ENCODE measurements at places on chromosomes 2 and 18.

GRCh38 chr2:106542746-106543359, 55.7 kb downstream of the CD8B2 start:
- peak; percentile 73 for DNase-seq

DNA sequence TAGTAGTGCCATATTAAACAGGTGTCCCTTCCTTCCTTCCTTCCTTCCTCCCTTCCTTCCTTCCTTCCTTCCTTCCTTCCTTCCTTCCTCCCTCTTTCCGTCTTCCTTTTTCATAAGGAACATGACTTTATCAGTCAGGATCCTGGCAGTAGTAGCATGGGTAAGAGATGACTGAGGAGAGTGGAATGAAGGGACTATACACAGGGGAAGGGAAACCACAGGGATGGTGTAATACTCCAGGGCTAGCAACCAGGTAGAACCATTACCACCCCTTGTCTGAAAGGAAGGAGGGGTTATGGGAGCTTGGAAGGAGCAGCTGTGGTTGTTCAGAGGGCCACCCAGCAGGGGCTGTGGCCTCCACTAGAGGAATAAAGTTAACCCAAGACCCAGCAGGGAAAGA, 23.2 kb upstream of the KDM3A start:
- no peak for DNase-seq

DNA sequence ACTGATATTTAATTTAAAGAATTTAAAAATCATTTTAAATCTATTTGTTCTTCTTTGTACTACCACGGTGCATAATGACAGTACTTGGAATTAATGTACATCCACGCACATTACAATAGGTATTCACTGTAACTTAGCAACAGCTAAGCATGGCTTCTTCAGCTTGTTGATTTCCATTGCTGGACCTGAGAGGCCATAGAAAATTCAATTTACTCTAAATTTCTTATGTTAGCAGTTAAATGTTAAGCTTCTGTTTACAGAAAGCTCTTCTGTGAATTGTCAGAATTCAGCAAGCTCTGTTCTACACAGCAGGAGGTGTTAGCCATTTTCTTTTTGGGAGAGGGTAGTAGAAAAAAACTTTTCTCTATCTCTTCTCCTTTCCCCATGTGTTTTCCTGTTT, 1149.3 kb upstream of the CDH2 start:
- DNase-seq, result no peak

- no peak for DNase-seq
Observed at GRCh38 chr2:149000158-149000938, 38.2 kb upstream of the LYPD6B start.

DNA sequence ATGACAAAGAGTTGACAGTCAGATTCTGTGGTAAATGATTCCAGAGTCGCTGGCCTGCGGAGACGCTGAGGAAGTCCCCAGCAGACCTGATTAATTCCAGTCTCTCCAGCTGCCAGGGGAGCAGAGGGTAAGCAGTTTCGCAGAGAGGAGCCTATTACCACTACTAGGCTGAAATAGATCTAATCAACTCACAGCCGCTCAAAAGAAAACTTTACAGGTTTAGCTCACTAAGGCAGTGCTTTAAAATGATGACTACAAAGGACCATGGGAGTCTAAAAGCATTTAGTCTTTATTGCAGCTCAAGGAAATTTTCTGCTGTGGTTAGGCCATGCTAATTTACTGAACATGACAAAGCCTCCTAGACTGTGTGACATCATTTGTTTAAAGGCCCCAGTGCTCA, 445.6 kb upstream of the POU3F3 start:
- no peak for DNase-seq

- DNase-seq, result no peak
Observed at GRCh38 chr18:59509481-59510442, 150.7 kb upstream of the LMAN1 start.

DNA sequence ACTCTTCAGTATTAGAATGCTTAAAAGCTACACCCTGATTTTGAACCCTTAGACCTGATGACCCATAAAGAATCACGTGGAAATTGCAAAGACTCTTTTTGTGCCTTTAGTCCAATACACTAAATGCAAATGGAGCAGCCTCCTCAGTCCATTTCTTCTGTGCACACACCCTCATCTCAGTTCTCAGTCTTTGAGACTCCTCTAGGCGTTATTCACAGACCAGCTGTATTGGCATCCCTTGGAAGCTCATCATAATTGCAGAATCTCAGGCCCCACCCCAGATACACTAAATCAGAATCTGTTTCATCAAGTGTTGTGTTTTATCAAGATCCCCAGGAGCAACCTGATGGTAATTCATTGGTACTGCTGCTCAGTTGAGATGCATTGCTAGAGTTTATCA, 335.0 kb upstream of the ATP5MC3 start:
- no peak for DNase-seq

DNA sequence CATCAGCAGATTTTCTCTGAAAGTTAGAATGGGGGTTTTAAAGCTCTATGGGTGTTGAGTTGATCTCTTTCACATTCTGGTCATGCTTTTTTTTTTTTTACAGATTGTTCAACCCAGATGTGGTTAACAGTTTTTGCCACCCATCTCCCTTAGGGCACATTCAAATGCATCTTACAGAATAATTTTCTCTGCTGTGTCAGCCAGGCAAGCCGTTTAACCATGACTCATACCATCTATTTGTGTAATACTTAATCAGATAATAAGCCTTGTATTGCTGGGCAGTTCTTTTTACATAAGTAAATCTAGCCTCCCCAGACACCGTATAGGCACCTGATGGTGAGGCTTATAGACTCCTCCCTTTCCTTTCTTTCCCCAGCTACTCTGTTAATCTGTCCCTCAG, 62.0 kb downstream of the TGIF1 start:
- DNase-seq, result no peak

- peak; percentile 52 for DNase-seq
Observed at GRCh38 chr2:176461098-176461808, 192.0 kb downstream of the MTX2 start.

- no peak for DNase-seq
Observed at GRCh38 chr2:36044411-36044810, 311.2 kb upstream of the CRIM1 start.

DNA sequence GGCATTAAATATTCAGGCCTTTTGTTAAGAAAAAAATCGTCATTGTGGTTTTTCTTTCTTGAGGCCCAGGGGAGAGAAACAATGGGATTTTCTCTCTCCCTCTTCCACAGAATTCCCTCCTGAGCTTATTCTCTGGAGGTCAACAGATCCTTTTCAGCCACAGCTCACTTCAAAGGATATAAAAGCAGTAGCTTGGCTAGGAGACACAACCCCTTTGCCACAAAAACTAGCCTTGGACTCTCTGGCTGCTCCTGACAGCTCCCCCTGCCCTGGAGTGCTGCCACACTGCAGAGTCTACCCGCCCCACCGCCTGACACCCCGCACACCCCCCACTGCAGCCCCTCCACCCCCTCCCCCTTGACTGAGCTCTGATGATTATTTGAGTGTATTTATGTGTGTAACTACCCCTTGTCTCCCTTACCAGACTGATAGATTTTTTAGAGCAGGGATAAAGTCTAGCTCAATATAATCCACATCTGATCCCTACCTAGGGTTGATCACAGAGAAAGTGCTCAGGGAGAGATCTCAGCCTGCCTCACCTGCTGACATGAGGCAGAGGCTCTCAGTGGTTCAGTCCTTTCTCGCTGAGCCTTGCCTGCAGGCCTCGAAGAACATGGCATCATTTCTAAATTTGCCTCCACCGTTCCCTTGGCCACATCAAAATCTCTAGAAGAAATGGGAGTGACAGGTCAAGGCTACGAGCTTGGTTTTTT, 132.2 kb upstream of the SP5 start:
- no peak for DNase-seq

- no peak for DNase-seq
Observed at GRCh38 chr2:82993609-82994008, 1465.5 kb downstream of the SUCLG1 start.

DNA sequence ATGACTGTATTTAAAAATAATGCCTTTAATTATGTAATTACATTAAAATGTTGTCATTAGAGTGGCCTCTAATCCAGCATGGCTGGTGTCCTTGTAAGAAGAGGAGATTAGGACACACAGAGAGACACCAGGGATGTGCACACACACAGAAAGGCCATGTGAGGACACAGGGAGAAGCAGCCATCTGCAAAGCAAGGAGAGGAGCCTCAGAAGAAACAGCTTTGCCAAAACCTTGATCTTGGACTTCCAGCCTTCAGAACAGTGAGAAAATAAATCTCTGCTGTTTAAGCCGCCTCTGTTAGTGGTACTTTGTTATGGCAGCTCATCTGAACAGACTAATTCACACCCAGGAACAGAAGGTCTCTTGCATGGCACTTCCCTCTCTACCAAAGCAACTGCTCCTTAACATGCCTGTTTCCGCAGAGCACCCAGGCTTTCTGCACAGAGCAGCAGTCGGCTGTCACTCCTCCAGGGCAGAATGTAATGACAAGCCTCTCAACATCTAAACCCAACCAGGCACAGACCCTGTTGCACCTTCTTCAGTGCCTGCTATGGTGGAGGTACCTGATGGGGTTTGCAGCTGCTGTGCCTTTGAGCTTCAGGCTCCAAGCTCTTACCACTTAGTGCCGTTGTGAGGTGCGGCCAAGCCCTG, 377.7 kb downstream of the TDRD15 start:
- DNase-seq, result no peak

GRCh38 chr18:42011053-42011452, 56.0 kb downstream of the PIK3C3 start:
- no peak for DNase-seq

DNA sequence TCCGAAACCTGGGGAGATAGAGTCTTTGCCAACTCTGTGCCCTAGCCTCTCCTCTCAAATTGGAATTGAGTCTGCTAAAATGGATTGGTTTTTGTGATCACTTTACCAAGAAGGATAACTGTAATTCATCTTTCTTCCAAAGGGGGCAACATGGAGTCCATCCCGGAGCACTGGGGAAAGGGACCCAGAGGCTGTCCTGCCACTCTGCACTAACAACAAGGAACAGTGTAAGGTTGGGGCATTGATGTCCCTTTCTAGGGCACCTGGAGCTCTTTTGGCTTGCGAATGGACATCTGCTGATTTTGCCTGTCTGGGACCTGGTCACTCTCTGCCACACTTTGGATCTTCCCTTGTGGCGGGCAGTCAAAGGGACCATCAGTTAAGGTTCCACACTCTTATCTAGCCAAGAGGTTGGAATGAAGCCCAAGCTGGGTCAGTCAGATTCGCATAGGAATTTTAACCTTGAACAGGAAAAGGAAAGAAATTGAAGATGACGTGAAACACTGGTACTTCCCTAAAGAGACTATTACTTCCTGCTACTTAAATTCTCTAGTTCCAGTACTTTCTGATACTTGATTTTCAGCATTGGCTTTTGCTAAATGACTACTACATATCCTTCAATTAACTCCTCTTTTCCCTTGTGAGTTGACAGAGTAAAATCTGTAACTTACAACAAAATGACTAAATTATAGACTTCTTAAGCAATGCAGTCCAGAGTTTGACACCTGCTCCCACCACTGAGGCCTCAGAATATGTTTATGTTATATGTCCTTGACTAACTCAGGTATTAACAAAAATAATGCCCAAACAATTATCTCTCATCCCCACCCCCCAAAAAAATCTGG, 64.7 kb upstream of the KLF7 start:
- DNase-seq, result no peak

DNA sequence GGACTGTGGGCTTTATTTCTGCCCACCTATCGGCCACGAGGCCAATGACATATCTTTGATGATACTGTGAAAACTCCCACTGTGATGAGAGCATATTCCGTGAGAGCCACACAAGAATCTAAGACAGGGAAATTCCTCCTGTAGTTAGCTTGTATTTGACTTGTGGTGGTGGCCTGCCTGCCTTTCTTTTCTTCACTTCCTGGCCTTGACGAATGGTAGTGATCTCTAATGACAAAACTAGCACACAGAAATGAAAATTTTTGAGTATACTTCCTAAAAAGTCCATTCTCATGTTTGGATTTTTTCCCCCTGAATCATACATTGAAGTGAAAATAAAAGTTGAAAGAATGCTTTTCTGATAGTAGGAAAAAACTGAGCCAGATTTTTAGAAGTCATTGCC, 94.4 kb downstream of the MGAT5 start:
- no peak for DNase-seq

- no peak for DNase-seq
Observed at GRCh38 chr18:6719098-6719846, 10.2 kb upstream of the ARHGAP28 start.

DNA sequence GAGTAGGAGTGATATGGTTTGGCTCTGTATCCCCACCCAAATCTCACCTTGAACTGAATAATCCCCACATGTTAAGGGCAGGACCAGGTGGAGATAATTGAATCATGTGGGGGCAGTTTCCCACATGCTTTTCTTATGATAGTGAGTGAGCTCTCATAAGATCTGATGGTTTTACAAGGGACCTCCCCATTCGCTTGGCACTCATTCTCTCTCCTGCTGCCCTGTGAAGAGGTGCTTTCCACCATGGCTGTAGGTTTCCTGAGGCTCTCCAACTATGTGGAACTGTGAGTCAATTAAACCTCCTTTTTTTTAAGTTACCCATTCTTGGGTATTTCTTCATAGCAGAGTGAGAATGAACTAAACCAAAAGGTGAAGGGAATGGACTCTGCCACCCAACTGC, 207.5 kb downstream of the LOXHD1 start:
- no peak for DNase-seq

DNA sequence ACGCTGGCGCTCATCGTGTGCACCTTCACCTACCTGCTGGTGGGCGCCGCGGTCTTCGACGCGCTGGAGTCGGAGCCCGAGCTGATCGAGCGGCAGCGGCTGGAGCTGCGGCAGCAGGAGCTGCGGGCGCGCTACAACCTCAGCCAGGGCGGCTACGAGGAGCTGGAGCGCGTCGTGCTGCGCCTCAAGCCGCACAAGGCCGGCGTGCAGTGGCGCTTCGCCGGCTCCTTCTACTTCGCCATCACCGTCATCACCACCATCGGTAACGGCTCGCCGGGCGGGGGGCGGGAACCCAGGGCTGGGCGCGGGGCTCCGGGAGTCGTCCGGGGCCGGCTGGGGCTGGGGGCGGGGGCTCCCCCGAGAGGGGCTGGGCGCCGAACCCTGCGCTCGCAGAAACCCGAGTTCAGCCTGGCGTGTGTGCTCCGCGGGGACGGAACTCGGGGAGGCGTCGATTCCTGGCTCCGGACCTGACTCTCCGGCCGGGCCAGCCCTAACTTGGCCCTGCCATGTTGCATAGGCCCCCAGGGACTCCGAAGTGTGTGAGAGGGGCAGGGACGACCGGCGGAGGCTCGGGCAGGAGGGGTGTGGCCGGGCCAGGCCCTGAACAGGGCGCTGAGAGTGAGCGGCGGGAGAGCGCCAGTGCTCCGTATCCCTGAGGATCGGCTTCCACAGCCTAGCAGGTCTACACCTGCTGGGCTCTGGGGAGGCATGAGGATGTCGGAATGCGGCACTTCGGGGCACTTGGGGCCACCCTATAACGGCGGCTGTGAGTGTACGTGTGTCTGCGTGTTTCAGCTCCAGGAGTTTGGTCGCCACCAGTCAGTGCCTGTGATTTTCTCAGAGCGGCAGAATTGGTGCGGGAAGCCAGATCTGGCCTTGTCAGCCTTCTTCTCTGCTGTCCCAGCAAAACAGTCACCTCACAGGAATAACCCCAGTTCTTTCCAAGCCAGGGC, 651 bp downstream of the KCNK3 start:
- DNase-seq, result no peak
